ENCODE measurements at places on chromosomes 4 and X. TPM values are rescaled to one million over a fixed set of nuclear protein-coding genes. Genes with fewer than 3 reads are reported as not detected.

HMGB3 gene
- 131 TPM for total RNA-seq

CXCL5 gene
- not detected for total RNA-seq

GRCh38 chr4:184957446-184958115, 60.7 kb upstream of the HELT start:
- no peak overlapping the region for H3K27ac ChIP-seq
- no peaks in the 10 kb centered on the region for H3K36me3 ChIP-seq
- peaks cover 7% of the 10 kb centered on the region for H3K4me1 ChIP-seq
- H3K4me3 ChIP-seq, result no peak overlapping the region
- no peak for DNase-seq
- H3K27me3 ChIP-seq, result peaks cover 11% of the 10 kb centered on the region

GRCh38 chrX:13933352-13933751, 96.3 kb downstream of the GEMIN8 start:
- no peak for DNase-seq
- H3K27ac ChIP-seq, result no peak overlapping the region
- peaks cover 4% of the 10 kb centered on the region for H3K27me3 ChIP-seq
- no peak overlapping the region for H3K4me3 ChIP-seq
